ENCODE measurements at places on chromosomes 16 and 17.

GRCh38 chr17:75571197-75571884 lies 16.3 kb upstream of the MYO15B start:
- DNase-seq: no peak

DNA sequence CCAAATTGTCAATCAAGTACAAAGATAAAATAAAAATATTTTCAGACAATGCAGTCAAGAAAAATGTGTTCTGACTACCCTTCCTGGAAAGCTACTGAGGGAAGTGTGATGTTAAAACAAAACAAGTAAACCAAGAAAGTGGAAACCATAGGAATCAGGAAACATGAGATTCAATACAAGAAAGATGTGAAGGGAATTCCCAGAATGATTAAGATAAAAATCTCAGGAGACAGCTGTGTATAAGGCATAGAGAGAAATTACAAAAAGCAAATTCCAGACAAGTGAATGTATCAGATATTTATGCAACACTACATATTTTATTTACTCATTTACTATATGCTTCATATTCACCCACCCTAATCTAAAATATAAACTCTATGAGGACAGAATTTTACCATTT lies 32.2 kb downstream of the TRIM37 start:
- DNase-seq: no peak

GRCh38 chr17:81278831-81279230 lies 16.3 kb downstream of the SLC38A10 start:
- DNase-seq: no peak

- DNase-seq: no peak
Observed at GRCh38 chr17:13228225-13228624, 210.4 kb upstream of the ELAC2 start.

GRCh38 chr17:10172241-10172741 lies 26.1 kb downstream of the GAS7 start:
- DNase-seq: no peak

- no peak for DNase-seq
Observed at GRCh38 chr17:83125515-83126274, 46.3 kb downstream of the METRNL start.

DNA sequence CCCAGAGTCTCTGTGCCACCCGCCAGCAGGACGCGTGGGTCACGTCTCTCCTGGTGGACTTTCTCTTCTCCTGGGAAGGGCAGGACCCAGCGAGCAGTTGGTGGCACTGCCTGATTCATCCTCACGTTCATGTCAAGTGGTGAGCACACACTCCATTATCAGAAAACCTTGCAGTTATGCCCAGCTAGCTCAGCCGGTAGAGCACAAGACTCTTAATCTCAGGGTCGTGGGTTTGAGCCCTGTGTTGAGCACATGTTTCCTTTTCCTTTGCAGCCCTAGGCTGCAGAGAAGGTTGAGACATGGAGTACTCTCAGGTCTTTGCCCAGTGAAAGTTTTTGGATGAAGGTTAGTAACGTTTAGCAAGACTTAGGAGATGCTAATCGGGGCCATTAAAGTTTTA lies 8.0 kb downstream of the OR1F1 start:
- no peak for DNase-seq

DNA sequence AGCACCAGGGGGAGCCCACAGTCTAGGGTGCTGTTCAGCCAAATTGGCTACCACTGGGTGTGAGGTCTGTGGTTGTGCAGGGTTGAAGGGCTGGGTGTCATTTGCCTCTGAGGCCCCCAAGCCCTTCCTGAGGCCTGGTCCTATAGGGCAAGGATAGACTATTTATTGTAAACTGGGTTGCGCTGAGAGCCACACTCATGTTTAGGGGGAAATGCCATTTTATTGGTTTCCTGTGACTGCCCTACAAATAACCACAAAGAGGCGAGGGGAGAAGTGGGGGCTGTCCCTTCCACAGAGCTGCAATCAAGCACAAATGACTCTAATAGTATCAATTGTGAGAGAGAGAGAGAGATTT lies 3.6 kb upstream of the ZCCHC14 start:
- DNase-seq: no peak

DNA sequence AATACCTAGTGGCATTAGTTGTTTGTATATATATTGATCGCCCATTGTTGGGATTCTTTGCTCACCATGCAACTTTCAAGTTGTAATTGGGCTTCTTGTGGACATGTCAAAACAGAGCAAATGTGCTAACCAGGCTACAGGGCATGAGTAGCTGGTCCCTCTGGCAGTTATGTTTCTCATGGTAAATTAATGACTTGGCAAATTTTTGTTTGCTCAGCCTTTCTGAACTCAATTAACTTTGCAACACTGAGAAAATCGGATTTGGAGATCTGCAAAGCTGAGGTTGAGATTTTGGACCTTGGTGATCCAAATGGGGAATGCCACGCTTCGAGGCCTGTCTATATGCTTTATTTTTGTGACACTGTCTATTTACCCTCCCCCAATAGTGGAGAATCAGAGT lies 138.5 kb upstream of the PIRT start:
- DNase-seq: no peak

DNA sequence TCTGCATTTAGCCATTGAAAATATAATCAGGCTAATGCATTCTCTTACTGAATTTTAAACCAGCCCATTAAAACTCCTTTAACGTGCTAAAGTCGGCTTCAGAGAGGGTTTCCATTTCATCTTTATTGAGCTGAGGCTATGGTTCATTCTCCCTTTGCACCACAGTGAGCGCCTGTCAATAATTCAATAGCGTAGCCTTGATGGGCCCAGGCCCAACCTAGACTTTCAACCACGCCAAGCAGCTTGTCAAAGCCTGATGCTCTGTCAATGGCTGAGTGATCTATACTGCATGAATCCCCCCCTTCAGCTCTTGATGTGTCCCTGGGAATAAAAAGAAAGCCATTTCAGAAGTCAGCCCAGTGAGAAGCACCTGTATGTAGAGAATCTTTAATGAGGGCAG lies 106.0 kb downstream of the RBFOX1 start:
- no peak for DNase-seq

- no peak for DNase-seq
Observed at GRCh38 chr17:17737961-17738894, 57.0 kb downstream of the RAI1 start.

DNA sequence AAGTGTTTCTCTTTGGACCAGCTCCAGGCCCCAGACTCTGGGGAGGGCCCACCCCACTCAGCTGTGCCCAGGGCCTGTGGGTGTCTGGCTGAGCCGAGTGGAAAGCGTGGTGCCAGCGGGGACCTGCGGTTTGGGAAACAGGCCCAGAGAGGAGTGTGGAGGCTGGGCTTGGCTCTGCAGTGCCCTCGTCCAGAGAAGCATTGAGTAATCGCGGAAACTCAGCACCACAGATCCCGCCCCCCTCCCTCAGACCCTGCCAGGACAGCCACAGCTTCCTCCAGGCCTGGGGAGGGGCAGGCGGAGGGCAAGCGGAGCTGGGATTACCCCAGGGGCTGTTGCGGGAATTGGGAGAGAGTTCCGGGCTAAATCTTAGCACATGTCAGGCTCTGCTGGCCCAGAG lies 14.6 kb upstream of the PITPNA start:
- DNase-seq: no peak

DNA sequence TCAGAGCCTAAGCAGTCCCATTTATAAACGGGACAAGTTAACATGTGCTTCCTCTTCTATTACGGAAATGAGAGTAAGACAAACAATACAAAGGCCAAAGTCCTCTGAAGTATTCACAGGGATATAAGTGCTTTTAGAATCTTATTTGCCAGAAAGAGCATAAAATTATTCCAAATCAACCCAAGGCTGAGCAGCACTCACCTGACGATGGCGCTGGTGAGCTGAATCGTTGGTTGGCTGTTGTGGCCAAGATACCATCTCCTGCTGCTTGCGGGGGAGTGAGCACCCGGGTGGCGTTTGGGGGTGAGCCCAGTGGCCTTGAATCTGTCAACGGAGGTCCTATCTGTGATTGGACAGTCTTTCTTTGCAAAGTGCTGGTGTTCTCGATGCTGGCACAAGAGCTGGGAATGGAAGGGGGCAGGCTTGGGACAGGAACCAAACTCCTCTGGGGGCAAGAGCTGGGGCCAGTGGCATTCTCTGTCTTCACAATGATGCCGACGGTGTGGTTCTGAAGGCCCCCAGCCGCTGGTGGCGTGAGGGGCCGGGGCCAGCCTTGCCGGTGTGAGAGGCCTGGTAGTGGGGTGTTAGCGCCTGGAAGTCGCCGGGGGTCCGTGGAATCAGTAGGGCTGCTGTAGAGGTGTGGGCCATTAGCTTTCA lies 9.5 kb upstream of the DHRS13 start:
- no peak for DNase-seq

DNA sequence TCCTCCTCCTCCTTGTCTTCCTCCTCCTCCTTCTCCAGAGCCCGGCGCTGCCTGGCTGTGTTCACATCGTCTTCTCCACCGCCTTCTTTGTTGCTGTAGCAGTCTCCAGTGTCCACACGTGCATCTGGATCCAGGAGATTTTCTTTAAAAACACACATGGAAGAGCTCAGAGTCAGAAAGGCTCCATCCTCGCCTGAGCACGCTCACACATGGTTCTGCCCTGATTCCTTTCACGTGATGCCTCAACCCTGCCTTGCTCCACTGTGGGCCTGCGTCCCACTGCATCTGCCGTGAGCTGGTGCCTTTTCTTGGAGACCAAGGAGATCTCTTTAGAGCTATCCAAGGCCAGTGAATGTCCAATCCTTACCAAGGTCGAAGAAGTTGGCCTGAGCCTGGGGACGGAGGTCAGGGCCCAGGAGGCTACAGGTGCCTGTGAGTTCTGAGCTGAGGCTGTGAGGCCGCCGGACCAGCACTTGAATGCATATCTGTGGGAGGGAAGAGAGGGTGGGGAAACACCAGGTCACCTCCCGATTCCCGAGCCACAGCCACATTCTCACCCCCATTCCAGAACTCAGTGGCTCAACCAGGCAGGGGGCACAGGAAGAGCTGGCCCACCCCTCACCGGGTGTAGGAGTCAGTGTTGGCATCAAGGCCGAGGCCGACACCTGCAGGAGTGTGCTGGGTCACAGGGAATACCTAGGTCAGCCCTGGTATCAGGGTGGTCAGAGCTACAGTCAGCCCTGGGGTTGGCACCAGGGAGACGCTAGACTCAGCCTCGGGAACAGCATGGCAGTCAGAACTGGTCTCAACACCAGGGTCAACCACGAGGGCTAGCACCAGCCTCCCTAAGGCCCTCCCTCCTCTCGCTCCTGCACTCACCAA lies 37.6 kb downstream of the HASPIN start:
- no peak for DNase-seq

GRCh38 chr16:86964796-86965241 lies 352.4 kb downstream of the C16orf95 start:
- DNase-seq: no peak

DNA sequence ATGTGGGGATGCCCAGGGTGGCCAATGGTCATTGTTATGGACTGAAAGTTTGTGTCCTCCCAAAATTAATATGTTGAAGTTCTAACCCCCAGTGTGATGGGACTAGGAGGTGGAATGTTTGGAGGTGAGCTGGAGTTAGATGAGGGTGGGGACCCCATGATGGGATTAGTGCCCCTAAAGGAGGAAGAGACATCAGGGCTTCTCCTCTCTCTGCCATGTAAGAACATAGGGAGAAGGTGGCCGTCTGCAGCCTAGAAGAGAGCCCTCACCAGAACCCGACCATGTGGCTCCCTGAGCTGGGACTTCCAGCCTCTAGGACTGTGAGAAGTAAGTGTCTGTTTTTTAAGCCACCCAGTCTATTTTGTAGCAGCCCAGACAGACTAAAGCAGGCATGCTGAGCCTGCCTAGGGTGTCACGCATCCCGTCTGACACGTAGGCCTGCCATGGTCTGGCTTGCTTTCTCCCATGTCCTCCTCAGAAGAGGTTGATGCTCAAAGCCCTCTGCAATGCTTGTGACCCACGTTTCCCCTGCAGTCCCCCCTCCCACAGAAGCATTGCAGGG lies 4.0 kb upstream of the PRPSAP1 start:
- DNase-seq: no peak

DNA sequence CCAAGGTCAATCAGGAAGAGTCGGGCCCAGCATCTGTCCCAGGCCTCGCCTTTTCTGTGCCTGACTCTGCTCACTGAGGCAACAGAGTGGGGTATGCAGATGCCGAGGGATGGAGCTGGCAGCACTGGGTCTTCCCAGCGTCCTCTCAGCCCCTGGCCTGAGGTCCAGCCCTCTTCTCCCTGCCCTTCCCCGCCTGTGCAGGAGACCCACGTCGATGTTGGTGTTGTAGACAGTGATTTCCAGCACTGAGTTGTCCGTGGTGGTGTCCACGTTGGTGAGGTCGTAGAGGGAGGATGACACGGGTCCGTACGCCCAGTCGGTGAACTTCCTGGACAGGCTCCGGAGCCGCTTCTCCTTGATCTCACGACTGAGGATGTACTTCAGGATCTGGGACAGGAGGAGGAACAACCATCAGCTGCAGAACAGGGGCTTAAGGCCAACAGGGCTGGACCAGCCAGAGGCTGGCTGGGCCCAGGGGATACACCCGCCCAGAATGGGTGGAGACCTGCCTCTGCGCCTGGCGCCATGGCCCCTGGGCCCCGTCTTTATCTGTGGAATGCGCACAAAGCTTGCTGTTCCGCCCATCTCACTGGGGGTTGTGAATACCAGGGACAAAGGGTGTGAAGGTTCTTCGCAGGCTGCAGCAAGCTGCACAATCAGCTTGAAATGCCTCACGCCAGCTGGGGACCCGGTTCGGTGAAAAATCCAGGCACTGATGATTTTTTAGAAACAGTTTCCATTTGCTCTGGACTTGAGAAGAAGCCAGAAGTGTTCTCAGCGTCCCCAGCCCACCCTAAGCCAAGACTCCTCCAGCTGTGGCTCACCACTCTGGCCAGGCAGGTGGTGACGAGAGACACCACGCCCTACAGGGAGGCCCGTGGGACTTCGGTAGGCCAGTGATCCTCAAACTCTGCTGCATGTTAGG lies 27.5 kb downstream of the TRPV3 start:
- no peak for DNase-seq

GRCh38 chr17:17032131-17032692 lies 10.0 kb upstream of the MPRIP start:
- DNase-seq: no peak

GRCh38 chr17:34146440-34147043 lies 108.5 kb upstream of the CCL2 start:
- DNase-seq: no peak

DNA sequence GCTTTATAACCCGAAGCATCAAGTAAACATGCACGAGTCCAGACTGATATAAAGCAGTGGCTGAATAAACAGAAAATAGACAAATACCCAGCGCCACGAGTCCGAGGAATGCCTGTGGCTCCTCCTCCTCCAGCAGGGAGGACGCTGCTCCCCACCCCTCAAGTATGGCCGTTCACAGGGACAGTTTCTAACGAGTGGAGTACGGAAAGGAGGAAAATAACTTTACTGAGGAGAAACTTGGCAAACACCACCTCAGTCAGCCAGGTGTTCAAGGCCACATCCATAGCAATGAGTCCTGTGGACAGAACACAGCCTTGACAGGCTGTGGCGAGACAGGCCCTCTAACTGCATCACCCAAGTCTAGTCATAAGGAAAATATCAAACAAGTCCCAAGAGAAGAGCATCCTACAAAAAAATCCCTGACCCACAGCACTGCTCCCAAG lies 9.2 kb downstream of the ZDHHC7 start:
- no peak for DNase-seq

- DNase-seq: no peak
Observed at GRCh38 chr17:58993311-58993710, 113.4 kb downstream of the TRIM37 start.
